ENCODE measurements at places on chromosomes 1 and 21. TPM values are rescaled to one million over a fixed set of nuclear protein-coding genes. Genes with fewer than 3 reads are reported as not detected.

ADAM30 gene
- total RNA-seq: not detected

VASH2 gene
- total RNA-seq: 47.9 TPM

GRIK1 gene
- 33.3 TPM for total RNA-seq

NPPA gene
- total RNA-seq: 0.77 TPM

RHEX gene
- total RNA-seq: 1.6 TPM

NR0B2 gene
- not detected for total RNA-seq

LAMB3 gene
- total RNA-seq: 11.1 TPM

PADI2 gene
- 24.0 TPM for total RNA-seq

SHISAL2A gene
- 0.38 TPM for total RNA-seq

FLG2 gene
- total RNA-seq: 0.88 TPM

IL20 gene
- total RNA-seq: not detected

MTARC2 gene
- total RNA-seq: 9.6 TPM

ACKR1 gene
- total RNA-seq: 8.9 TPM

KLF17 gene
- total RNA-seq: not detected

SPRR2B gene
- total RNA-seq: not detected

LRRC38 gene
- 1.6 TPM for total RNA-seq

OR6N1 gene
- total RNA-seq: not detected

MAN1C1 gene
- 29.9 TPM for total RNA-seq

C21orf58 gene
- total RNA-seq: 9.3 TPM

PER3 gene
- total RNA-seq: 50.6 TPM

RHCE gene
- total RNA-seq: 2.9 TPM

OSCP1 gene
- 20.6 TPM for total RNA-seq

ILDR2 gene
- 153 TPM for total RNA-seq

LYSMD1 gene
- total RNA-seq: 19.3 TPM

FALEC gene
- not detected for total RNA-seq

Data from camera-type eye (tissue), 1 donor.